Heart right ventricle (tissue), 16 donors: ENCODE measurements at places on chromosomes 2 and 18.

DNA sequence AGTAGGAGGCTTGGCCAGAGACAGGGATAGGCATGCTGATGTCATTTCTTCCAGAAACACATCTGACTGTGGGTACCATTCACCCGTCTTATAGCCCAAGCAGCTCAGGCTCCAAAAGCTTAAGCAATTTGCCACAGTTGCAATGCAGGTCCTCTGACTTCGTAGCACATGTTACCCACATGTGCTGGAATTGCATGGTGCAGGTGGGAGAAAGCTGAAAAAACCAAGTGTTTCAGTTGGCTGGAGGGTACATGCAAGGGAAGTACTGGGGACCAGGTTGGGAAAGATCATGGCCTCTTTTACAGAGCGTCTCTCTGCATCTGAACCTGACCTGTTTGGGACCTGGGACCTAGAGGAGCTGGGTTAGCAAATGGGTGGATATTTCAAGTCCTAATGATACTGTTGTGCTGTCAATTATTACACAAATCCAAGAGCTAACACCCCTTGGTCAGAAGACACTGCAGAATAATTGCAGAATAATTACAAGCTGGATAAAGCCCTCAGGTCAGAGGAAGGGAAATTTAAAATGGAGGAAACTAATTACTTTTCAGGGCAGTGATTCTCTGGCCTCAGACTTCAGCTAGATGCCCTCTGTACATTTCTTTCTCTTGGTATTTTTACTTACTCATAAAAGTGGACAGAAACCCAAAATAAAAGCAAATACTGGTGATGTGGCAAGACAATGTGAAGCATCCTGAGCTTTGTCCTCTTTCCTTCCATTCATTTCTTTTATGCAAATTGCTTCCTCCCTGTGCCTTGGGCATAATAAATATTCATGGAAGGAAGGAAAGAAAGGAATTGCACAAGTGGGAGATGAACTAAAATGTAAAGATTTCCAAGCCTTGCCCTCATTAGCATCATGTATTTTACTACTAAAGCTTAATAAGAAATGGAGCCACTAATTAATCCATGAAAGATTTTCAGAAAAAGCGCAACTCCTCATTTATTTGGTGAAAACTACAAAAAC, 45.6 kb upstream of the TTC39C start:
- DNase-seq, result no peak

GRCh38 chr2:53896864-53897263, 37.1 kb upstream of the GPR75 start:
- no peak for DNase-seq

- DNase-seq, result no peak
Observed at GRCh38 chr2:105636109-105636740, 108.5 kb upstream of the NCK2 start.

DNA sequence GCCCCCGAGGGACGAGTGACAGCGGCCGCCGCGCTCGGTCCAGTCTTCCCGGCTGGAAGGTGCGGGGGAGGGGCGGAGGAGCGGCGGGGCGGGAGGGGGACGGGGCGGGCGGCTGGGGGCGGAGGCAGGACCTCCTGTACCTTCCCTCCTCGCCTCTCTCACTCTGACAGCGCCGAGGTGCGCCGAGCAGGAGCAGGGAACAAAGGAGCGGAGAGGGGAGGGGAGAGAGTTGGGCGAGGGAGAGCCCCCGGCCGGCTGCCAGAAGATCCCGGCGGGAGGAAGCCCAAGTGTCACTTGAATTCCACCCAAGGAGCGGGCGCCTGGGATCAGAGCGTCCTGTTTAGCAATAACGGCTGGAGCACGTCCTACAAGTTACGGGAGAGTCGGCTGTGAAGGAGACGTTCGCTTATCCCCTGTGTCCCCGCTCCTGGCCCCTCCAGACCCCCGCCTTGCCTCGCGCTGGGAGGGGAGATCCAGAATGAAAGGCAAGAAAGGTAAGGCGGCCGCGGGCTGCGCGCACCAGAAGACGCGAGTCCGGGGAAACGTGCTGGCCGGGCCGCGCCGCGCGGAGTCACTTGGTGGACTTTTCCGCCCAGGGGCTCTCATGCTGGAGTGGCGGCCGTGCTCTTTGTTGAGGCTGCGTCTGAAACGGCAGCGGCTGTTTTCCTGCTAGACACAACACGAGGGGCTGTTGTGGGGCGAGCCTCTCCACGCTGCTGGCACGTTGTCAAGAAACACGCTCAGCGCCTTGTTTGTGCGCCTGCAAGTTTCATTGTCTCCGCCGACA, at the start of gene TGIF1:
TSS of gene TGIF1 (plus strand) at position 161 of the 787 bp plus-strand sequence. CDS start at position 479, 318 bp downstream.
- peak; percentile 77 for DNase-seq

GRCh38 chr2:24231461-24231881, 56.6 kb downstream of the FAM228A start:
- no peak for DNase-seq
